H1 (cell line): ENCODE measurements at places on chromosomes 13 and 19. TPM values are rescaled to one million over a fixed set of nuclear protein-coding genes. Genes with fewer than 3 reads are reported as not detected.

GRCh38 chr13:79812070-79812850 lies 331.3 kb downstream of the NDFIP2 start:
- peaks cover 11% of the 10 kb centered on the region for H3K4me1 ChIP-seq
- H3K36me3 ChIP-seq, result no peaks in the 10 kb centered on the region
- DNase-seq, result no peak
- no peaks in the 10 kb centered on the region for H3K27me3 ChIP-seq
- no peak overlapping the region for H3K27ac ChIP-seq
- H3K4me3 ChIP-seq, result no peak overlapping the region

DNA sequence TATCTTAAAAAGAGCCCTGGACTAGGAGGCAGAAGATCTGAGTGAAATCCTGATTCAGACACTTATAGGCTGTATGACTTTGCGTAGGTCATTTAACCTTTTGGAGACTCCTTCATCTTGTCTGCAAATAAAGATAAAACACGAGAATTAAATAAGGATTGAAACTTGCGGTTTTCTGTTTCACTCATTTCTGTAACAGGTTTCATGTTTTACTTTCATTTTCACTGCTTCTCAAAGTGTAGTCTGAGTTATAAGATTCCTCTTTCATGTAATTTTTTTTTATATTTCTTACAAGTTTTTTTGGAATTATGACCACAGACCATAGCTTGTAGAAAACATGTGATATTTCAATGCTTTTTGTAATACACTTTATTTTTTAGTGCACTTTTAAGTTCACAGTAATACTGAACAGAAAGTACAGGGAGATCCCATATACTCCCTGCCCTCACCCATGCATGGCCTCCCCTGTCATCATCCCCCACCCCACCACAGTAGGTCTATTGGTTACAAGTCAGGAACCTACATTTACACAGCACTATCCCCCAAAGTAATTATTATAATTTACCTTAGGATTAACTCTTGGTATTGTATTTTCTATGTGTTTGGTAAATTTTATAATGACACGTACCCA lies 174.6 kb downstream of the ITGBL1 start:
- H3K4me1 ChIP-seq, result no peaks in the 10 kb centered on the region
- no peak for DNase-seq
- H3K27me3 ChIP-seq, result no peaks in the 10 kb centered on the region; the same call in 1 of the 2 replicates
- no peaks in the 10 kb centered on the region for H3K36me3 ChIP-seq
- no peak overlapping the region for H3K4me3 ChIP-seq
- no peak overlapping the region for H3K27ac ChIP-seq

DNA sequence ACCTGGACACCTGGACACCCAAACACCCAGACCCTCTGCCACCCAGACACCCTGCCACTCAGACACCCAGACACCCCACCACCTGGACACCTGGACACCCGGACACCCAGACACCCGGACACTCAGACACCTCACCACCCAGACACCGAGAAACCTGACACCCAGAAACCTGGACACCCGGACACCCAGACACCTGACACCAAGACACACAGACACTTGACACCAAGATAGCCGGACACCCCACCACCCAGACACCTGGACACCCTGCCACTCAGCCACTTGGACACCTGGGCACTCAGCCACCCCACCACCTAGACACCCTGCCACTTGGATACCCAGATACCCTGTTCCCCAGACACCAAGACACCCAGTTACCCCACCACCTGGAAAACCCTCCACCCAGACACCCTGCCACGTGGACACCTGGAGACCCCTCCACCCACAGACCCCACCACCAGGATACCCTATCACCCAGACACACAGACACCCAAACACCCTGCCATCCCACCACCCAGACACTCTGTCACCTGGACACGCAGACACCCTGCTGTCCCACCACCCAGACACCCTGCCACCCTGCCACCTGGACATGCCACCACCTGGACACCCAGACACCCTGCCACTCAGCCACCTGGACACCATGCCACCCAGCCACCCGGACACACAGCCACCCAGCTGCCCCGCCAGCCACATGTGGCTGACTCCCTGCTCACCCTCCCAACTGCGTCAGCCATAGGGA lies 17.4 kb downstream of the C19orf12 start:
- H3K36me3 ChIP-seq, result no peaks in the 10 kb centered on the region
- no peak overlapping the region for H3K27ac ChIP-seq

DNA sequence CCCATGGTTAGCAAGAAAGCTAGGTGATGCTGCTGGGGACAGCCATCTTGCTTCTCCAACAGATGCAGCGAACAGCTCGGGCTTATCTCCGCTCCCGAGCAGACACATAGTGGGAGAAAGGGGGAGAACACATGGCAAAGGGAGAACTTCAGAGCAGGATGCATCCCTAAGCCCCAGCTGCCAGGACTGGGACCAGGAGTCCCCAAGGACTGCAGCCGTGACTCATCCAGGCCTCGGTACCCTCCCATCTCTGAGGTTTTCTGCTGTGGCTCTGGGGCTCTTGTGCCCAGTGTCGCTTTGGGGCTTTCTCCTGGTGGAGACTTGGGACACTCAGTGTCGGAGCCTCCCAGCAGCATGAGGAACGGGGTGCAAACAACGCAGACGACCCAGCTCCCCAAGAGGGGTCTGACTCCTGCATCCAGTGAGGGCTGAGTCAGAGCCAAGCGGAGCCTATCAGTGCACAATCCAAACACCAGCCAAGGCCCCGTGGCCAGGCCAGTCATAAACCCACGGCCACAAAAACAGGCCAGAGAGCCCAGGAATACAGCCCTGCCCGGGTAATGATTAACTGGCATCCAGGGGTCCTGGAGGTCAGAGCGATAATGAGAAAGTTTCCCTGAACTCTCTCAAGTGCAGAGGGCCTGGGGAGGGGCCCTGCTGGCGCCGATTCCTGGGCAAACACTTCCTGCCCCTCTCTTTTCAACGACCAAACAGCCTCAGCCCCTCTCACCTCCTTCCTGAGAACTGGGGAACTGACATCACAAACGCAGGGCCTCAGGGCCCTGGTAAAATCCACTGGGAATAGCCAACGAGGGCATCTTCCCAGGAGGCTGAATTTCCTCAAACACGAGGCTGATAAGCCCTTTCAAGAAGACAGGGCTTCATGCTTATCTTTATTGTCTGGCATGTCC lies 202.9 kb downstream of the USP12 start:
- no peaks in the 10 kb centered on the region for H3K36me3 ChIP-seq
- DNase-seq, result no peak
- no peak overlapping the region for H3K4me3 ChIP-seq
- H3K27me3 ChIP-seq, result no peaks in the 10 kb centered on the region
- H3K27ac ChIP-seq, result no peak overlapping the region

- H3K27ac ChIP-seq, result peak overlapping the region; percentile 16
- H3K4me3 ChIP-seq, result peak overlapping the region; percentile 69
- DNase-seq, result no peak
- H3K27me3 ChIP-seq, result no peaks in the 10 kb centered on the region
- H3K4me1 ChIP-seq, result no peaks in the 10 kb centered on the region; the same call in 1 of the 2 replicates
- peaks cover 51% of the 10 kb centered on the region for H3K36me3 ChIP-seq
Observed at GRCh38 chr19:39832341-39833083, 1.4 kb downstream of the DYRK1B start.

EBPL gene
- 130 TPM in 2 replicates for total RNA-seq
